GM12878 (cell line): ENCODE measurements at places on chromosomes 7 and 10.

GRCh38 chr7:46454816-46455215 is 533.7 kb upstream of the IGFBP3 start:
- DNase-seq: no peak

- no peak for DNase-seq
Measured at GRCh38 chr10:113612154-113612553, 51.7 kb downstream of the NRAP start.

DNA sequence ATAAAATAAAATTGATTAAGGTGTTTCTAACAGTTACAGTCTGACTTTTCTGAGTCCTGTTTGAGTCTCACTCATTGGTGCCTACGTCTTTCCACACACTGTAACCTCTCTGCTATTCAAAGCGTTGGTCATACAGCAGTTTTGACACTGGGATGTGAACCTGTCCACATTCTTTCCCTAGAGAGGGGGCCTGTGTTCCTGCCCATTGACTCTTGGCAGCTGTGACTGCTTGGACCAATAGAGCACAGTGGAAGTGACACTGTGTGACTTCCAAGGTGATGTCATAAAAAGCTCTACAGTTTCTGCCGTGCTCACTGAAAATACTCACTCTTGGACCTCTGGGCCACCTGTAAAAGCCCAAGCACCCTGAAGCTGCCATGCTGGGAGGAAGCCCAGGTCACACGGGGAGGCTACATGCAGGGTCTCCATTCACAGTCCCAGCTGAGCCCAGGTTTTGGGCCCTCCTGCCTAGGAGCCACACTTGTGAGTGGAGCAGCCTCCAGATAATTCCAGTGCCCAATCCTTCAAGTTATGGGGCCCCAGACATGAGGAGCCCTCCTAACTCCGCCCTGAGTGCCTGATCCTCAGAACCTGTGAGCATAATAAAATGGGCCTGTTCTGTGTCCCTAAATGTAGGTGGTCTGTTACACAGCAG is 704 bp upstream of the ANTXRL start:
- no peak for DNase-seq

- no peak for DNase-seq
Measured at GRCh38 chr7:112193915-112194502, 12.2 kb downstream of the DOCK4 start.

- no peak for DNase-seq
Measured at GRCh38 chr7:25753837-25754236, 398.2 kb upstream of the NFE2L3 start.

DNA sequence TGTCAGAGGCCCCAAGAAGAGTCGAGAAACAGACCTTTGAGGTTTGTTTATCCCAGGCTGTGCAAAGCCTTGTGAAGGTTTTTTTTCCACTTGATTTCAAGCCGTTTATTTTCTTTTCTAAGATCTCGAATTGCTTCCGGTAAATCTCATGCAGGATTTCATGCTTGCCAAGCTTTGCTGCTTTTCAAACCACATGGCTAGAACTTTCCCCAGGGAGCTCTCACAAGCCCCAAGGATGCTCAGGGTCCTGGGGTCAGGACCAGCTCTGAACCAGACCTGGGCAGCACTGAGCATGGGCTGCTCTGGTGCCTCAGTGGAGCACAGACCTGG is 48.0 kb upstream of the AQP1 start:
- no peak for DNase-seq

- no peak for DNase-seq
Measured at GRCh38 chr7:2887816-2888215, 43.7 kb upstream of the GNA12 start.
